Astrocyte of the spinal cord (primary cell): ENCODE measurements at places on chromosomes 3 and 15.

DNA sequence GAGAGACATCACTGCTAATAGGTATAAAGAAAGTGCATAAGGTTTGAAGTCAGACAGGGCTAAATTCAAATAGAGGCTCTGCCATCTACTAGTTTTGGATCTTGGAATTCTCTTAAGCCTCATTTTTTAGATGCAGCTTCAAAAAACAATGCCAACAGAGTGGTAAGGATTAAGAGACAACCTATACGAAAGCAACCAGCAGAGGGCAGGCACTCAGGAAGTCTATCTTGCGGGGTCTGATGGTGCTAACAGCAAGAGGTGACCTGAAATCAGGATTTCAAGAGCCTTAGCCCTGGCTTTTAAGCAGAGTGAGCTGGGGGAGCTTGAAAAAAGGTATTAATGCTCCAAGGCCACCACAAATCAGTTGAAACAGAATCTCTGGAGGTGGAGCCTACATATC lies 40.7 kb downstream of the LDHAL6B start:
- DNase-seq, result peak; percentile 72

- DNase-seq, result peak; percentile 66
Measured at GRCh38 chr3:176950743-176951142, 246.5 kb downstream of the TBL1XR1 start.

GRCh38 chr3:160171813-160172212 lies 53.4 kb upstream of the C3orf80 start:
- no peak for DNase-seq

DNA sequence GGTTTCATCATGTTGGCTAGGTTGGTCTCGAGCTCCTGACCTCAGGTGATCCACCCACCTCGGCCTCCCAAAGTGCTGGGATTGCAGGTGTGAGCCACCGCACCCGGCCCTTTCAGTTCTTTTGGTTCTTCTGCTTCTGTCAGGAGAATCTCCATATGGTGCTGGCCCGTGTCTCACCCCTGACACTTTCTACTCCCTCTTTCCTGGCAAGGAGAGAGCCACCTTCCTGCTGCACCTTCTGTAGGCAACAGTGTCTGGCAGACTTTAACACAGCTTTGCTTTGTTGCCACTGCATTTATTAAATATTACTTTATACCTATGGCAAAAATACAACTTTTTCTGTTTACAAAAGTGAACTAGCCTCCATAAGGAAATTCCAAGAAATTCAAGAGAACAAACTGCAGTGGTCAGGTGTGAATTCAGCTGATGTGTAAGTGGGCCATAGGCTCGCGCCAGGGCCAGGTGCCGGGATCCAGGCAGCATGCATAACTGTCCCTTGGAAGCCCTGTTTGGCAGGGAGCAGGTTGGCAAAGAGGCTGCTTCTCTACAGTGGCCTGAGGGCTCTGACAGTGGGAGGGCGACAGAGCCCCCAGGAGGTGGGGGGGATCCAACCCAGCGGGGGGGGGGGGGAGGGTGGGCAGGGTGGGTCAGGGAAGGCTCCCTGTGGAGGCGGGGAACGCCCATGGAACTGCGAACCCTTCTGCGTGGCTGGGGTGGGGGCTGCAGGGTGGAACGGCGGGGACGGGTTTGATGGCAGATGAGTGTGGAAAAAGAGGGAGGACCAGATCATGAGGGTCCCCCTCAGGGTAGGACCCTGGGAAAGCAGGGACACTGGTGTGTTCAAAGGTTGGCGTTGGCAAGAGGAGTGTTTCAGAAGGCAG lies 21.1 kb downstream of the CTSH start:
- DNase-seq, result no peak

GRCh38 chr3:113193288-113193687 lies 18.1 kb upstream of the BOC start:
- DNase-seq, result no peak

GRCh38 chr15:94677202-94677790 lies 445.9 kb downstream of the MCTP2 start:
- no peak for DNase-seq
